Fibroblast of lung (primary cell): ENCODE measurements at places on chromosomes 2 and 18.
A peak's percentile ranks its signal among the peaks of the same experiment; 100 is the strongest.

DNA sequence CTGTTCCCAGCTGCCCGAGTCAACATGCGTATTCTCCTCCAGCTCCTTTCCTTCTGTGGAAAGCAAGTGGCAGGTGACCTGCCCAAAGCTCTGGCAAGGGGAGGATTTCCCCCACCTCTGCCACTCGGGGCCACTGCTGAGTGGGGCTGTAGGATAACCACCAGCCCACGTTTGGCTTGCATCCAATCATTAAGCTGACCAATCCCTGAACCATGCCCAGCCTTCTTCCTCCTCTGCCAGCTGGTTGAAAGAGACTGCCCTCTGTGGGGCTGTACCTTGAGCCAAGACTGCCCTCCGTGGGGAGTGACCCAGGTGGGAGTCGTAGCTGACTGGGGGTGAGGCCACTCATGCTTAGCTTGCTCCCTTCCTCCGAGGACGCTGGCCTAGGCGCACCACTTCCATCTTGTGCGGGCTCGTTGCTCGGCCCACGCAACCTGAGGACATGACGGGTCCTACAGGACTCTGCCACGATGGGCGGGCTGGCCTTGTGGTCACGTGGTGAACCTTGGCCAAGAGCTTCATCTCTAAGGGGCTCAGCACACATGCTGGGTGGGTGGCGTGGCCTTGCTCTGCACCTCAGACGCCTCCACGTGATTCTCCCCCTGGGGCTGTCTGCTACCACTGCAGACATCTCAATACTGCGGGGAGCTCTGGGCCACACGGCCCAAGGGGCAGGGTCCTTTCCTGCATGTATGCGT is 112.1 kb downstream of the NDUFA10 start:
- DNase-seq = no peak

DNA sequence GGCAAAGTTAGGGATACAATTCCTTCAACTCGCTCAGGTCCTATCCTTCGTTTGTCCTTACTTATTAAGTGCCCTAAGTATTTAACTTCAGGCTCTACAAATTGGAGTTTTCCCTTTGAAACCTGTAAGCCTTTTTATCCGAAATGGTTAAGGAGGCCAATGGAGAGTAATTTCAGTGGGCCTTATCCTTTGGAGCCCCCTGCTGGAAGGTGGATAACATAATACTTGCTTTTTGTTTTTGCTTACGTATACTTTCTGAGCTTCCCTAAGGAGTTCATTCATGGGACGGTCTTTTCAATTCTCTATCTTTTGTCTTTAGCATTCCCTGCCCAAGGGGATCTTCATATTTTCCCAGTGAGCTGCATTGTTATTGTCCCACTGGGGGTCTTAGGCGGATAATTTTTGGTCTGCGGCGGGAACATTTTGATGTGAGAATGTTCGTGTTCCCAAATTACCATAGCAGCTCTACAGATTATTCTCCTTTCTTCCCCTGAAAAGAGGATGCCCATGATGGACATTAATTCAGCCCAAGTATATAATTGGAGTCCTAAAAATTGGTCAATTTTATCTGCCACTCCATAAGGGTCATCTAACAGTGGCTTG is 34.4 kb upstream of the TRAPPC8 start:
- DNase-seq = peak; percentile 27

DNA sequence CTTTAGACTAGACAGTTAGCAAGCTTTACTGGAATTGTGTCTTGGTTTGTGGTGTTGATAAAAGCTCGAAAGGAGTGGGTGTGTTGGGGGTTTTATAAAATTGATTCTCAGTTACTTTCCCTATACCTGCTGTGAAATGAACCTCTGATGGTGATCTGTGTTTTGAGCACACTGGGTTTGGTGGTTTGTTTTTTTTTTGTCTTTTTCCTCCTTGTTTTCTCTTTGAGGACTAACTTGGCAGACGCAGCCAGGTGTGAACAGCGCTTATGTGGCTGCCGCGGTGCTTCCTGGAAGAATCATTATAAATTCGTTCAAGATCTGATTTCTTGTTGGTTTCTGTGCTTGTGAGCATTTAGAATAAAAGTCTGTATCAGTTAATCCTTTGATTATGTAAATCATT is 28.5 kb downstream of the GRHL1 start:
- no peak for DNase-seq

GRCh38 chr2:12110074-12110473 is 363.6 kb downstream of the LPIN1 start:
- peak; percentile 37 for DNase-seq

DNA sequence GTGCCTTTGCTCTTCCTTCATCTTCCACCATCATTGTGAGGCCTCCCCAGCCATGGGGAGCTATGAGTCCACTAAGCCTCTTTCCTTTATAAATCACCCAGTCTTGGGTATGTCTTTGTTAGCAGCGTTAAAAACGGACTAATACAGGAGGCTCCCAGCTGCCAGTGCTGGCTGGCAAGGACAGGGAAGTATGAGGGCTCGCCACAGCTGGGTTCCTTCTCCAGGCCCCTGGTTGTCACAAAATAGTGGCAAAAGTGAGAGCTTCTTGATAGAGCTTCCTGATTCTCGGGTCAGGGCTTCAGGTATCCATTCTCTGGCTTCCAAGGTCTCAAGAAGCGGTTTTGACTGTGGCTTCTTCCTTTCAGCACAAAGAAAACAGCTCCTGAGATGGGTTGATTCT is 85.0 kb downstream of the ZNF516 start:
- no peak for DNase-seq

DNA sequence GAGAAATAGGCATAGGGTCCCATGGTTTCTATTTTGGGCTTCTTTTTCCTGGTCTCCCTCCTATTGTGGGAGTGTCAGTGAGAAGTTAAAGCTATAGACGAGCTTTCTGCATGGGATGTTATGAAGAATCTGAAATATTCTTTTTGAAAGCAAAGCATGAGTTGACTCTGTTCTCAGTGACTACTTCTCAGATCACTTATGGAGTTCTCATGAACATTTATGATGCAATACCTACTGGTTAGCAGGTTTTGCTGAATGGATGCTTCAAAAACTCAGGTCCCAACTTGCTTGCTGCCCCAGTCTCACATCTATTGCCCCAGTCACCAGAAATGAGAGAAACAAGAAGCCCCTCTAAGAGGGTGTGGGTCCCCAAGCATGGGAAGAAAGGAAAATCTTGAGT is 365.0 kb downstream of the HRH4 start:
- no peak for DNase-seq

DNA sequence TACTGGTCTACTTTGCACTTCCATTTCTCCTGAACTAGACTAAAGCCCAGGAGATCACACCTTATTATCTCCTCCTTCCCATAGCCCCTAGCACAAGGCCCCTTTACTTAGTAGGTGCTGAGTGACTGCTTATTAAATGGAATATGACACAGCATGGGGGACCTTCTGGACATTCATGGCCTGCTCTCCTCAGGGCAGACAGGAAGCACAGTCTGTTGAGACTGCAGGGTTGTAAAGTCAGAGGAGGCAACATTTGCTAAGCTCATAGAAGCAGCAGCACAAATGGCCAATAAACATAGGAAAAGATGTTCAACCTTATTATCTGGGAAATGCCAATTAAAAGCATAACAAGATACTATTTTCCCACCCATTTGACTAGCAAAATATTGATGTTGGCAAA is 75.3 kb downstream of the DNMT3A start:
- DNase-seq = no peak

DNA sequence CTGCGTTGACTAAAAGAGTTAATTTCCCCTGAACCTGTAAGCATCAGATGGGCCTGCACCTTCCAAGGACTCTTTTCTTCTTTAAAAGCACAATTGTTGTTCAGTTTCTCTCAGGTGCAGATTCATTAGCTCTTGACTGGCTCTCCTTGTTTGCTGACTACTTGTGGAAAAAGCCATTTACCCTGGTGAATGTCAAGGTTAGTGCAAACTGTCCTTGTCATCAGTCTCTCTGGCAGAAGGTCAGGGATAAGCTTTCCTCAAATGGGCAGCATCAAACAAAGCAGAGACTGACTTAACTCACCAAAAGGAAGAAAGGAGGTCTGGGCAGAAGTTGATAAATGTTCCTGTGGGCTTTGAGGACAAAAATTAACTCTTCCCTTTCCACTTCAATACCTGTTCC is 922.7 kb downstream of the BCL11A start:
- DNase-seq = no peak
